Stimulated activated CD8-positive, alpha-beta memory T cell treated with anti-CD3 and anti-CD28 coated beads, Interleukin-7, amount 100 ng/mL, for 1 hour (primary cell): ENCODE measurements at places on chromosomes 3 and 15.

- no peak for DNase-seq
These were observed 17.7 kb upstream of the SNRK start for GRCh38 chr3:43268636-43269035.

GRCh38 chr3:12230406-12230805, 58.5 kb upstream of the PPARG start:
- DNase-seq = no peak

DNA sequence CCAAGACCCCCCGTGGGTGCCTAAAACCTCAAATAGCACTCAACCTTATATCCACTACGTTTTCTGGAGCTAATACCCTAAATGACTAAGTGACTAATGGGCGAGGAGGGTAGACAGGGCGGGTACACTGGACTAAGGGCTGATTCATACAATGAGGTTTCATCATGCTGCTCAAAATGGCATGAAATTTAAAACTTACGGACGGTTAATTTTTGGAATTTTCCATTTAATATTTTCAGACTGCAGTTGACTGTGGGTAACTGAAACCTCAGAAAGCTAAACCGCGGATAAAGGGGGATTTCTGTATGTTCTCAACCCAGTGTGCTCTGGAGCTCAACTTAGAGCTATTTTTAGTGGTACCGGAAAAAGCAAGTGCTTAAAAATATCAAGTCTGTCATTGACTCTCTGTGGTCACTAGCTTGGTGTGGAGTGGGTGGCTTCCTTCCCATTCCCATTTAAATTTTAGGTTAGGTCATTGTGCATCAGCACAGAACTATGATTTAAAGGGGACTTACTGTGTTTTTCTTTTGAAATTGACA, 72.9 kb downstream of the LRRC28 start:
- DNase-seq = no peak

GRCh38 chr3:126052196-126053058, 31.5 kb downstream of the SLC41A3 start:
- DNase-seq = no peak

- no peak for DNase-seq
These were observed 7.5 kb downstream of the RFX7 start for GRCh38 chr15:56236197-56236596.

DNA sequence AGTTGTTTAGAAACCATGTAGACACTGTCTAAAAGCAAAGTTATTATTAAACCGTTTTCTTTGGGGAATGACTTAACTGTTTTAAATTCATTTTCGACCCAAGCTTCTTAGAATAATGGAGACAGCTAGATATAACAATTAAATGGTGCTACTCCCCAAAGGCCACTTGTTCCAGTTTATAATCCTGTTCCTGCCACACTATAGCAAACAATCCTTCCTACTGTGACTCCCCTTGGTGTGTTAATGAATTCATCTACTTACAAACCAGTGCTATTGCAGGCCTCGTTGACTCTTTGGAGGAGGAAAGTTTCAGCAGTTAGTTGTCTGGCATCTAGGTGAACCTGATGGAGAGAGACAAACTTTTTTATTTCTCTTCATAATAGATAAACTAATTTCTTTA, 25.2 kb upstream of the CLSTN2 start:
- DNase-seq = no peak

DNA sequence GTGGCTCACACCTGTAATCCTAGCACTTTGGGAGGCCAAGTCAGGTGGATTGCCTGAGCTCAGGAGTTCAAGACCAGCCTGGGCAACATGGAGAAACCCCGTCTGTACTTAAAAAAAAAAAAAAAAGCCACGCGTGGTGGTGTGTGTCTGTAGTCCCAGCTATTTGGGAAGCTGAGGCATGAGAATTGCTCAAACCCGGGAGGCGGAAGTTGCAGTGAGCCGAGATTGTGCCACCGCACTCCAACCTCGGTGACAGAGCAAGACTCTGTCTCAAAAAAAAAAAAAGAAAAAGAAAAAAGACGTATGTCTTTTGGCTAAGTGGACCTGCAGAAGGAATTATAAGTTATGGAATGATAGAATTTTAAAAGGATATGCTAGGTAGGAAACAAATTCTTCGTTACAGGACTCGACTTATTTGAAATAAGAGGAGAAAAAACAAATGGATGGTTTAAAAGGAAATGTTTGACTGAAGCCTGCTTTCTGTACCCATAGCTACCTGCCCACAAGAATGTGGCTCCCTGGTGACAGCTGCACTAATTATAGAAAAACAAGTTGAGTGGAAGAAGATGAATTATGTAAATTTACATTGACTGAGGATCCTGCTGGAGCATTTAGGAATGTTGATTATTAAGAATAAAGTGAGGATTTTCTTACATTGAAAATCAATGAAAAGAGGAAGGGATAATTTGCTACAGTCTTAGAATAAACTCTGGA, 36.0 kb upstream of the SKIL start:
- no peak for DNase-seq

DNA sequence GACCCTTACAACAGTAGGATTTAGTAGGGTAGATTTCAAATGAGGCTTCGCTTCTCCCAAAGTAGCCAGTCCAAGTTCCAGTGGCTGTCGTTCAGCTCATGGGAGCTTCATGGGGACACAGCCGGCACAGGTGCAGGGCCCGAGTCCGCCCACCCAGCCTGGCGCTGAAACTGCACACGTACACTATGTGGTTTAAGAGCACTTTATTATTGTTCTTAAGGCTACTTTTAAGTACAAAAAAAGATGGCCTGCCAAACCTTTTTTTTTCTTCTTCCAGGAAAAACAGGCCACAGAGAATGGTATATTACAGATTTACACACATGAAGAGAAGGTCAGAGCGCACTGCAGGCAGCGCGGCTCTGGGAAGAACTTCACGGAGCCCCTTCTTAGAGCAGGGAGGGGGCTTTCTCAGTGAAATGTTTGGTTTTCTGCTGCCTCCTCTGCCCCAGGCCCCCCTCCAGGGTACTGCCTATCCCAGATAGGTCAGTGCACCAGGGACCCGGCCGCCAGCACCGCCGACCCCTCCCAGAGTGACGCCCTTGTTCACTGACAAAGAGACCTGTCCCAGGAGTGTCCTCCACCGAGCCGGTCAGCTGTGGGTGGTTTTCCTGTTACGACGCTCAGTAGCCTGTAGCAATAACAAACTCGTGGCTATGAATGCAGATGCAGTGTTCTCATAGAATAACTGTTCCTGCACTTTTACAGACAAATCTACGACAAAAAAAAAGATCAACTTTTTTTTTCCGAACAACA, 87.7 kb downstream of the VGLL4 start:
- DNase-seq = no peak

- DNase-seq = no peak
These were observed 177.1 kb upstream of the GALNT15 start for GRCh38 chr3:15997274-15997943.

GRCh38 chr3:95356764-95357501, 1294.1 kb downstream of the NSUN3 start:
- DNase-seq = no peak

DNA sequence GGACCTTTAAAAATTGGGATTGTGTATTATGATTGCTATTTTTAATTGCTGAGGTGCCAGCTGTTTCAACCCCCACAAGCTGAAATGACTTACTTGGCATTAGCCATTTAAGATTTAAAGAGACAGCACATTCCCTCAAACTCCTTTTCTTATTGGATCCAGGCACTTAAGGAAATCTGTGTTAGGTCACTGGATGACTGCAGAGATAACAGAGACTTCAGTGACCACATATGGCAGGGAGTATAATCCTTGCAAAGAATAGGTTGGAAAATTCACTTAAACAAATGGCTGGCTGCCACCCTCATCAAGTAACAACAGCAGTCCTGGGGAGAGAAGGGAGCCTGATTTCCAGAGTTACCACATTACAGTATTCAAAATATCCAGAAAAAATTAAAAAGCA, 66.6 kb downstream of the SLMAP start:
- no peak for DNase-seq

GRCh38 chr3:25292595-25292994, 135.5 kb upstream of the RARB start:
- no peak for DNase-seq

DNA sequence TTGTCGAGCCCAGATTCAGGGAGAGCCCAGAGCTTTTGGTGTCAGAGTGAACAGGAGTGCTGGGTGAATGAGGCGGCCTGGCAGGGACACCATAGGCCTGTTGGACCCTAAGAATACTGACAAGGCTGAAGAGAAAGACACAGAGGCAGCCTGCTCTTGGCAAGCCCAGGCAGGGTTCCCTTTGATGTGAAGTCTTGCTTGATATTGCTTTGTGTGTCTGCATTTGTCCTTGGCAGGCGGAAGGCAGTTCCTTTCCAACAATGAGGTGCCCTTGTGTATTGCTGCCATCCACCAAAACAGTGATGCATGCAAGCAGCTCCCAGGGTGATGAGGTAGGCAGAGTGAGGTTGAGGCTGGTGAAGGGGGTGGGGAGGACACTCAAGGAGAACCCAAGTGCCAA, 152.7 kb upstream of the TSC22D2 start:
- DNase-seq = no peak

GRCh38 chr15:88622605-88622975, 1.4 kb downstream of the AEN start:
- no peak for DNase-seq

DNA sequence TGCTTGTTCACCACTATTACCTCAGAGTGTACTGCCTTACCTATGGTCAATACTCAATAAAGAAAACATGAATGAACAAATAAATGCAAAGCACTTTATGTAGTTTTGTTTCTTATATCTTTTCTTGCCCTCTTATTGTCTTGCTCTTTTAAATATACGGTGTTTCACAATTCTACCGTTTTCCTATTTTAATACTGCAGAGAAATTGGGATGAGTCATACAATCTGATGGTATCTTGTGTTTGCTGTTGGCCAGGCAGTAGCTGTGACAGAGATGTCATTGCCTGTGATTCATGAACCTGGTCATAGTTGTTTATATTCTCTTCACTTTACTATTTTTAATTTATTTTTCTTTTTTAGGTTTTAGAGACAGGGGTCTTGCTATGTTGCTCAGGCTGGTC, 48.3 kb downstream of the SERP1 start:
- DNase-seq = no peak

GRCh38 chr3:12886106-12886679, 44.8 kb upstream of the RPL32 start:
- no peak for DNase-seq

GRCh38 chr3:12991861-12992281, 81.4 kb downstream of the IQSEC1 start:
- DNase-seq = no peak

DNA sequence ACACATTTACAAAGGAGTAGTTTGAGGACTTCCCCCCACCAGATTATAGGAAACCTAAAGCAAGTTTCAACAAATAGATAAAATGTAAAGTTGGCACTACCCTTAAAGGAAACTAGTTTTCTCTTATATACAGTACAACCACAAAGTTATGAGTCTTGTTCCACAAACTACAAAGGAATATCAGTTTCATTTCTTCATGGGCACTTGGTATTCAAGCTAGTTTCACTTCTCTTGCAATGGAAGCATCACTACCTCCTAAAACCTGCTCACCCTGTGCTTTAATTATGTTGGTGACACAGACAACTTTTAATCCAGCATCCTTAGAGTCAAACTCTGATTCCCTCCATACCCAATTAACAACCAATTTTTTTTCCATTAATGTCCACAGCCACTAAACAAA, 707.0 kb downstream of the ROBO2 start:
- DNase-seq = no peak

GRCh38 chr3:111472556-111472955, 69.4 kb upstream of the CD96 start:
- DNase-seq = no peak

DNA sequence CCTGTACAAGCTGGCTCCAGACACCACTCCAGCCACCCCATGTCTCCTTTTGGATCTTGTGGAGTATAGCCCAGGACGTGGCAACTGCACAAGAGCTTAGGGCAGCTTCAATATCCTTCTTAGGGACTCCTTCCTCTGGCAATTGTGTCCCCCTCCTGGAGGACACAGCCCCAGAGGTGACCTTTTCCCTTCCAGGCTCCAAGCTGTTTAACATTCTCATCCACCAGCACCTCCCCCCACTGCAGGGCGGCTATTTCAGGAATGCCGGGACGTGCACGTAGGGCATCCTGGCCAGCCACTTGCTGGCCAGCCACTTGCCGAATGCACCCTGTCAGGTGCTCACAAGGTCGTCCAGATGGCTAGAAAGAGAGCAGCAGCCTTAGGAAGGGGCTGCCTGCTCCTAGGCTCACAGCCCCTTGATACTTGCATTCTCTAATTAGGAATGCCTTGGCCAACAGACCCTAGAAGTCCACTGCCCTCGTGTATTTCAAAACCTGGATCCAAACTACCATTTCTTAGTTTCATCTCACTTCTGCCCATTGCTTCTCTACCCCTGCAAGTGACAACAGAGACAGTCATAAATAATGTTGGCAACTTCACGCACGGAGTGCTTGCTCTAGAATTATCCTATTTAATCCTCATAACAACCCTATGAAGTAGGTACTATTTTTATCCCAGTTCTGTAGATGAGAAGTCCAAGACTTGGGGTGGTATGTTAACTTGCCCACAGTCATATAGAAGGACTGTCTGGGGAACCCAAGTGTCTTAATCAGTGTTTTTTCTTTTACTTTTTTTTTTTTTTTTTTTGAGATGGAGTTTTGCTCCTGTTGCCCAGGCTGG, 24.5 kb upstream of the IDH2 start:
- no peak for DNase-seq

DNA sequence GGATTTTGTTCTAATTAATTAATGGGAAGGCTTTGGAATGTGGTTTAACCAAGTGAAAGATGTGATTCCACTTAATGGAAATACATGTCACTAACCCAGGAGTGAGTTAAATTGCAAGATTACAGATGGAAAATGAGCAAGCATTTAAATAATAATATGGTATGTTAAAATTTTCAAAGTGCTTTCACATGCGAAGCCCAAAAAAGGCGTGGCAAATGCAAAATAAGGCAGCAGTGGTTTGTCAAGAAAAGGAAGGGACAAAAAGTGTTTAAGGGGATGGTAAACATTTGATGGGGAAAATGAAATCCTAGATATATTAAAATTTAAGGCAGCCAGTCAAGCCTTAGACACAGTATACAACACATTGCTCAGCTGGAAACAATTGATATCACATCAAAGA, 2.9 kb downstream of the TICRR start:
- DNase-seq = no peak
